ENCODE measurements at places on chromosomes 6 and 20.

- DNase-seq = peak; percentile 12
Observed at GRCh38 chr20:62252342-62252966, 14.1 kb downstream of the OSBPL2 start.

- DNase-seq = no peak
Observed at GRCh38 chr20:10584371-10584770, 89.4 kb downstream of the JAG1 start.

DNA sequence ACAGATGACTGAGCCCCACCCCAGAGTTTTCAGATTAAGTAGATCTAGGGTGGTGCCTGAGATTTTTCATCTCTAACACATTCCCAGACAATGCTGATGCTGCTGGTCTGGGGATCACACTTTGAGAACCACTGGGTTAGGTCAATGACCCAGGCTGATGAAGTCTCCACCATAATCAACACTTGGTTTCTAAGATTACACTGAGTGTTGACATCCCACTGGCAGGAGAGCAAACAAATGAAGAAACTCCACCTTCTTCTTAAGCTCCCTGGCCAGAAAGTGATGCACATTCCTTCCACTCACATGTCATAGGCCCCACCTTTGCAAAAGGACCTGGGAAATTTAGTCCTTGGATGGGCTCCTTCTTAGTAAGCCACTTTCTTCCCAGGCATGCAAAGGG lies 53.1 kb downstream of the MAFB start:
- DNase-seq = no peak

DNA sequence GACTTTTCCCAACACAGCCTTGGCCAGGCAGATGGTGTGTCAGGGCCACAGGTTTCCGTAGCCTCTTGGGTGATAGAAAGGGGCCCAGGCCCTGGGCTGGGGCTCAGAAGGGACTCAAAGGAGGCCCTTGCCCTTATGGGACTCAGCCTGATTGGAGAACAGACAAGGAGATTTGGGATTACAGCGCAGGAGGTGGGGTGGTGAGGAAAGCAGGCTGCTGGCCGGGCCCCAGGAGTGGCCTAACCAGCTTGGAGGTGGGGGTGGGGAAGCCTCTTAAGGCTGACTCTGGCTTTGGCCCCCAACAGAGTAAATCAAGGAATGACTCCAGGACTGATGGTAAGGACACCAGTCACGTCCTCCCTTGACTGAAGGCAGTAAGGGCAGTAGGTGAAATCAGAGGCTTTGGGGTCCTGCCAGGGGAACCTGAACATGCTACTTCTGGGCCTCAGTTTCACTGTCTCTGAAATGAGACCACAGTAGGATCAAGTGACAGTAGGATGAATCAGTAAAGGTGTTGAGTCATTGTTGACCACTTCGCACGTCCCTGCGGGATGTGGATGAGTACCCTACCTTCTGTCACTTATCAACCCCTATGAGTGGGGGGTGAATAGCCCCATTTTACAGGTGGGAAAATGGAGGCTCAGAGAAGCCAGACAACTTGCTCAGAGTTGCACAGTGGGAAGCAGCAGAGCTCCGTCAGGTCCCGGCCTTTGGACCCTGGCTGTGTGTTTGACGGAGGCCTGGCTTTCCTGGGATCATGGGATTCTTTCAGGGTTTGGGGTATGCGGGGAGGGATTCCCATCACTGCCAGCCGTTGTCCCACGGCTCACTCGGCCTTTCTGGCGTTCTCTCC lies 4.5 kb downstream of the SNAI1 start:
- no peak for DNase-seq

DNA sequence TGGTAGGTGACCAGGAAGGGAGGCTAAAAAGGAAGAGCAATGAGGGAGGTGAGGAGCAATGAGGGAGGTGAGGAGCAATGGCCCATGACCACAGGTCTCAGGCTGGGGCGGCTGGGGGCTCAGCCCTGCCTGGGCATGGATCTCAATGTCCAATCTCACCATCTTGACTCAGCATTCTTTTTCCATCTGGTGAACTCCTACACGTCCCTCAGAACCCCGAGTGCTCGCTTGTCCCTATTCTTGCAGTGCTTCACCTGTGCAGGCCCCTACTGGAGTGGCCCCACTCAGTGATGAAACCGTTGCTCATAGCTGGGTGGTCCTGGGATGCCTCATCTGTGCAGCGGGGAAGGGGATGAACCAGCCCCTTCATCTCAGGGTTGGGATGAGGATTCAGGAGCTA lies 16.9 kb upstream of the RBBP8NL start:
- no peak for DNase-seq
